ENCODE measurements at places on chromosomes 12 and 14.

DNA sequence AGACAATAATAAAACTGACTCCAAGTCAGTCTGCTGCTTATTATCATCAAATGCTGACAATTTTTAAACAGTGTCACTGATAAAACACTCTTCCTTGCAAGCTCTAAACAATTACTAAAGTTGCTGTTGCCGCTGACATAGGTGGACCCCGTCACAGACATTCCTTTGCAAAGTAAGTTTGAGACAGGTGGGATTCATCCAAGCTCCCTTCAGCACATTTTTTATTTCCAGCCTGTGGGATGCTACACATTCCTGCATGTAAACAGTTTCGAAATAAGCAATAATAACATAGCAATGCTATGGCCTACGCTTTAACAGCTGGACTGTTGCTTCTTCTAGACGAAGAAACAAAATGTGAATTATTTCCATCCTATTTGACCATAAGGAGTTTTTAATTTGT is 85.4 kb upstream of the HIF1A start:
- DNase-seq, result no peak

- no peak for DNase-seq
These were observed 145.7 kb upstream of the ALG10 start for GRCh38 chr12:33876618-33877017.

DNA sequence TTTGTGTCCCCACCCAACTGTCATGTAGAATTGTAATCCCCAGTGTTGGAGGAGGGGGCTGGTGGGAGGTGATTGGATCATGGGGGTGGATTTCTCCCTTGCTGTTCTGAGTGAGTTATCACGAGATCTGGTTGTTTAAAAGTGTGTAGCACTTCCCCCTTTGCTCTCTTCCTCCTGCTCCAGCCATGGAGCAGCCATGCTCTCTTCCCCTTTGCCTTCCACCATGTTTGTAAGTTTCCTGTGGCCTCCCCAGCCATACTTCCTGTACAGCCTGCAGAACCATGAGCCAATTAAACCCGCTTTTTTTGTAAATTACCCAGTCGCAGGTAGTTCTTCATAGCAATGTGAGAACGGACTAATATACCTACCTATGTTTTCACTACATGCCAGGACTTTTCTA is 2.6 kb upstream of the POC1B start:
- no peak for DNase-seq

DNA sequence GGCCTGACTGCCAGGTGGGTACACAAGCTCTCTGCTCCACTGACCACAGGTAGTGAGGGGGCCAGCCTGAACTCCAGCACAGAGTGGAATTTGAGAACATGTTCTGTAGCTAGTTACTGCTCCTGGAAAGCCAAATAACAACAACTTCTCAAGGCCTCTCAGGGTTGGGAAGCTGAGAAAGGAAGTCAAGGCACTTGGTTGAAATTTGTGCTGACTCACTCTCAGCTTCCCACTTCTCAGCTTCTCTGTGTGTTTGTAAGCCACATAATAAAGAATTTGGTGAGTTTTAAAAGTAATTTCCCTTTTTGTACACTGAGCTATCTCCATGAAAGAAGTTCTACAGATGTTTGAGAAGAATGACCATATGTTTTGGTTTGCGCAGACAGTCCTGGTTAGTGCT is 234.9 kb downstream of the KTN1 start:
- no peak for DNase-seq

DNA sequence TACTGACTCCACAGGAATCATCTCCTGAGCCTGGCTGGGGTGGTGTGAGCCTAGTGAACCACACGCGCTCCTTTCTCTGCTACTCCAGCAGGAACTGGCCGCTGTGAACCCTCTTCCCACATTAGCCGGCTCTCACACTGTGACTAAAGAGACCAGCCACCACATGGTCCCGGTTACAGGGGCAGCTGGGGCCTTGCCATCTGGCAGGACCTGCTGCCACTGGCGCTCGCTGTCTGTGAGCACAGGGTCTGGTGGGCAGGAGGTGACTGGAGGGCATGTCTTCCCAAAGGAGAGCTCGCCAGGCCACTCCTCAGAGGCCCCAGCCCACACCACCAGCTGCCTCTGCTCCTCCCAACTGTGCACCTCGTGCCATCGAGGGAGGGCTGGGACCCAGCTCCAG is 99.3 kb downstream of the SINHCAF start:
- DNase-seq, result no peak

DNA sequence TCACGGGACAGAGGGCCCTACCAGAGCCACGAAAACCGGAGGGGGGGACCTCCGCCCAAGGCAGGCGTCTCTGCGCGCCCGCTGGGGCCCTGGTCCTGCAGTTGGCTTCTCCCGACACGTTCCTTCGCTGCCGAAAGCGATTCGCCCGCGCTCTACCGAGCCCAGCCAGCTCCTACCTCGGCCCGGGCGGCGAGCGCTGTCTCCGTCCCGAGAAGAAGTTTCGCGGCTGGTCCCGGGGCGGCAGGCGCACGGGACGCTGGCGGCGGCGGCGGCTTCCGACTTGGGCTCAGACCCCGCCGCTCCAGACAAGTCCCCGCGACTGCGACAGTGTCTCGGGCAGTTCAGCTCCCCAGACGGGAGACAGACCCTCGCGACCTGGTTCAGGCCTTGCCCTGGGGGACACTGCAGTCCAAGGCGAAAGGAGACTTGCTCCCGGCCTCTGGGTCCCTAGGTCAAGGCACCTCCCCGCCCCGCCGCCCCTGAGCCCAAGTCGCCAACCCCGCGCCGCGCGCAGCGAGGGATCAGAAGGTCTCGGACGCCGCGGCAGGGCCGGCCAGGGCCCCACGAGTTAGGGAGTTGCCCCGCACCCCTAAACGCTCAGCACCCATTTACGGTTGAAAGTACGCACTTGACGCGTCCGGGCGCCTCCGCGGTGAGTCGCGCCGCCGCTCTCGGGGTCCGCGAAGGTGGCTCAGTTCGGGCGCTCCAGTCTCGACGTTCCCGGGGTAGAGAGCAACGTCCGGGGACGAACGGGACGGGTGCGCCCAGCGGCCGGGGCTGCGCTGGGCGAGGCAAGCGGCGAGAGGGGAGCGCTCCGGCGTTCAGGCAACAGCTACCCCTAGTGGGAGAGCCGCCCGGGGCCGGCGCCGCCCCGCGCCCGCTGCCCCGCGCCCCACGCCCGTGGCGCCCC is 1.4 kb upstream of the DIO3 start:
- DNase-seq, result no peak

- DNase-seq, result no peak
These were observed 14.9 kb downstream of the TRPV4 start for GRCh38 chr12:109818253-109818652.

DNA sequence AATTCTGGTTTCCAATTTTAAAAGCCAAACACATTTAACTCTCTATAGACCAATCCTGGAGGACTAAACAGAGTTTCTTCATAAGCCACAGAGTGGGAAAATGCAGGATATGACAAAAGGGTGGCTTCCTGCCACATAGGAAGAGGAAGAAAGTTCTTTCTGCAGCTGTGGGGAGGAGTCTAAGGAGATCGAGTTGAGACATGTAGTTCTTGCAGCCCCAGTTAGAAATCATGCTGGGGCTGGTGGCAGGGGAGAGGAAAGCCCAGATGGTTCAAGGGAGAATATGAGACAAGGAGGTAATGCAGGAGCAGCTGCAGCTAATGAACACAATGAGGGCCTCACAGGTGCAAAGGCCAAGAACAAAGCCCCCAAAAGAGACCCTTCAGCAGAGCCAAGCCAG is 85.0 kb upstream of the ARID2 start:
- no peak for DNase-seq

DNA sequence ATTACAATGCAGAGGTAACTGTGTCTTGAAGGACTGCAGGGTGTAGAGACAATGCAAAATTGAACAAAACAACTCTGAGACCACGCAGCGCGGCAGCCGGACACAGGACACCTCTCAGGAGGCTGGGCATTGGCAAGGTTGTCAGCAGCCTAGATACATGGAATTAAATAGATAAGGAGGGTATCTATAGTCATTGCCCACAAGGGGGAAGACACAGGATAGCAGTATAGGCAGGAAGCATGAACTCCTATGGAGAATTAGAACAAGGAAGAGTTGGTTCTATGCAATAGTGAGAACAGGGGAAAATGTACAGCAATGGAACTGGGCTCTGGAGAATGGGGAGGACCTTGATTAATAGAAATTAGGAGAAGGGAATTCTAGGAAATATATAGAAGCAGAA is 164.1 kb downstream of the C12orf42 start:
- DNase-seq, result no peak

DNA sequence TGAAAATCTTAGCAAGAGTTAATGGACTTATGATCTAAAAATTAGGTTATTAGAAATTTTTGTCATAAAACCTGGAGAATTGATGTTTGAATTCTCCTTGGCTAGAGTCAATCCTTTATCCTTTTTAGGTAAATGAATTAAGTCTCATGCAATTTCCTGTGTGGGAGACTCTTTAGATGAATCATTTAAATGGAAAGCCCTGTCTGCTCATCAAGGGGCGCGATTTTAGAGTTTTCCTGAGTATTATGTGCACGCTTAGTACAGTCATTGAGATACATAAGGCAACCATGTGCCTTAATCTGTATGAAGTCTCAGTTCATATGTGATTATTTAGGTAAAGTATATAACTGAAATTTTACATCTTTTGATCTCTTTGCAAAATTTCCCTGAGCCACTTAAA is 974.7 kb downstream of the NRXN3 start:
- no peak for DNase-seq

- DNase-seq, result no peak
These were observed 138.4 kb downstream of the STXBP6 start for GRCh38 chr14:24911324-24912109.

- DNase-seq, result no peak
These were observed 256.0 kb downstream of the PPFIA2 start for GRCh38 chr12:81502912-81503695.

DNA sequence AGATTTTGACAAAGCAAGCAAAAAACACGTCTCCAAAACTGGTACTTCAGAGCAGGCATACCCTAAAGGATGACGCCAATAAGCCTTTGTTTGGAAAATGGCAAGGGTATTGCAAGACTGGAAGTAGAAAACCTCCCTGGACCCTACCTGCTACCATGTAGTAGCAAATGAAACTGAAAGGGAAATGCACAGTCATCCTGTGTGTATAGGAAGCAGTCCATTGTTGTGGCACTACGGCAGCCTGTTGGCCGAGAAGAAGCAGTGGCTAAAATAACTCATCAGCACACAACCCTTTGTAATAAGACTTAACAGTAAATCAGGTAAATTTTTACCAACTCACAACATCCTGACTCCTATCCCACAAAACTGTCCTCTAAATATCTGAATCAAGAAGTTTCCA is 386.4 kb downstream of the RGS6 start:
- DNase-seq, result no peak

GRCh38 chr14:57464008-57464730 is 29.5 kb downstream of the CCDC198 start:
- no peak for DNase-seq

DNA sequence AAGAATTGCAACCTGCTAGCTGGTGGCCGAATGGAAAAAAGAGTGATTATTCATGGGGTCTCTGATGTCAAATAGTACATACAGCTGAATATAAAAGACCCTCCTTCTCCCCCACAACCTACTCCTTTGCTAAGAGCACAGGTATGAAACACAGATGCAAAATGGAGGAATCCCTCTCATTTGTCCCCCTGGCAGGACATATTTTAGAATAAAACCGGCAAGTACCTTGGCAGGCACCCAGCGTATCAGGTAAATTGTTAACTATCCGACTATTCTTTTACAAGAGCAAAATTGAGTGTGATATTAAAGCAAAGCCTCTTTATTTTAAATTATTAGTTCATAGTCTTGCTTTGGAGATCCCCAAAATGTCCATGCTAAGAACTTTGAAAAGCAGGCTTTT is 73.7 kb upstream of the USP44 start:
- DNase-seq, result no peak

DNA sequence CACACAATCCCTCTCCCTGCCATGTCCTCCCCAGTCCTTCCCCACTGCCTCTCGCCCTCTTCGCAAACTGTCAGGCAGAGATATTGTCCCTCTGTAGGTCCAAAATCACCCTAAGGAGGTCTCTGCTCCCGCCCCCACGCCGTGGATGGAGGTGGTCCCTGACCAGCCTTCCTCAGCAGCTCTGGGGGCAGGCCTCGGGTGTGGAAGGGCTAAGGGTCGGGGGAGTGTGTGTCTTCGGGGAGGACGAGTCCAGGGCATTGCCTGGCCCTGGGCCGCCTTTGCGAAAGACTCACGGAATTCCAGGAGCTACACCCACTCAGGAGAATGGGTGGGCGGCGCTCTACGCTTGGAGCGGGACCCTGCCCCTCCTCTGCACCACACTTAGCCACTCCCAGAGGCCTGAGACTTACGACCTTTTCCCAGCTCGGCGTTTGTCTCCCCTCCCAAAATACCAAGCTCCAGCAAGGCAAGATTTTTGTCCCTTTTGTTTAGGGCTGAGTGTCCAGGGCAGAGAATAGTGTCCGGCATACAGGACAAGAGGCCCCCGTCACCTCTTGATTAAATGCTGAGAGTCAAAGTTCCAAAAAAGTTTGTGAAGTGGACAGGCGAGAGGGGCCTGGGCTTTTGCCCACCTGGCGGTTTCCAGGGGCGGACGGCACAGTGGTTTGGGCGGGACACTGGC is 881 bp downstream of the PYGL start:
- no peak for DNase-seq

GRCh38 chr12:54032627-54033100 is at the start of gene HOXC5:
Gene HOXC5 (plus strand): TSS chr12:54033050. CDS start chr12:54033123, 73 bp downstream.
- DNase-seq, result no peak

- peak; percentile 9 for DNase-seq
These were observed 137.5 kb downstream of the FSCB start for GRCh38 chr14:44369401-44370123.

GRCh38 chr14:99968191-99968920 is 96.9 kb upstream of the EVL start:
- DNase-seq, result no peak

All from NCI-H1417 treated with DMSO at 0.1 percent for 48 hours (cell line).